ENCODE measurements at places on chromosomes 4 and X.

DNA sequence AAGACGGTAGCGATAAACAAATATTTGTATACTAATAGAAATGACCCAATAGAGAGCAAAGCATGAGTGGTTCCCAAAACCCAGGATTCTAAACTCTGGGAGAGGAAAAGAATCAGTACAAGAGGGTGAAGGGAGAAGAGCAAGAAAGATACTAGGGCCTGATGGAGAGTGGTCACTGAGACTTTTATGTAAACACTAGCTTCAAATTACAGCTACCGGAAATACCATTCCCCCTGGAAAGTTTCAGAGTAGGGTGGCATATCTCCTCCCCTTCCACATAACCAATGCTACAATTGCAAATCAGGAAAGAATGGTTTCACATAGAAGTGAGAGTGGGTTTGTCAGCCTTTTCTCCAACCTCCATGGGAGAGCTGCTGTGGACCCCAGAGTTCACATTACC is 77.1 kb downstream of the EIF4E start:
- no peak for DNase-seq

- no peak for DNase-seq
Observed at GRCh38 chr4:89258506-89258905, 49.1 kb downstream of the GPRIN3 start.

DNA sequence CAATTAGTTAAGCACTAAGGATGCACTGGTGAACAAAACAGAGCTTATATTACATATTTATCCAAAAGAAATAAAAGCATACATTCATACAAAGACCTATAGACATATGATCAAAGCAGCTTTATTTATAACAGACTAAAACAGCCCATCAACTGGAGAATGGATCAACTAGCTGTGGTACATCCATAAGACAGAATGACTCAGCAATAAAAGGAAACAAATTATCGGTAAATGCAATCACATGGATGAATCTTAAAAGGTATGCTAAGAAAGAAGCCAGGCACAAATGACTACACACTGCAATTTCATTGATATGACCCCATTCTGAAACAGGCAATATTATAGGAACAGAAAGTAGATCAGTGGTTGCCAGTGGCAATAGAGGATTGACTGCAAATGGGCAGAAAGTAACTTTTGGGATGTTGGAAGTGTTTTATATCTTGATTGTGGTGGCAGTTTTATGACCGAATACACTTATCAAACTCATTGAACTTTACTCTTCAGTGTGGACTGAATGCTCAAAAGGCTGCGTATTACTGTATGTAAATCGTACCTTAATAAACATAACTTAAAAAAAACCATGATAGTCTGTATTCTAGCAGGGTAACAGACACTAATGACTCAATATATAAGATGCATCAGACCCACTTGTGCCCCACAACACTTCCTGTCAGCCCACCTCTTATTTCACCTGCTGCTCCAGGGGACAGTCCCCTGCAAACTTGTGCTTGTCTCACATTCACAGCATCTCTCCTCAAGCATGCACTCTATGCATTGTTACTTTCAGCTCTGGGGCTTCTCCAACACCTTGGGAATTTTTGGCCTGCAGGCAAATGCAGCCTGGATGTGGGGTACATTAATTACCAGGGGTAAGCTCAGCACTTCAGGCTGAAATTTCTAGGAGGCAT is 59.1 kb downstream of the MID1IP1 start:
- DNase-seq: no peak

DNA sequence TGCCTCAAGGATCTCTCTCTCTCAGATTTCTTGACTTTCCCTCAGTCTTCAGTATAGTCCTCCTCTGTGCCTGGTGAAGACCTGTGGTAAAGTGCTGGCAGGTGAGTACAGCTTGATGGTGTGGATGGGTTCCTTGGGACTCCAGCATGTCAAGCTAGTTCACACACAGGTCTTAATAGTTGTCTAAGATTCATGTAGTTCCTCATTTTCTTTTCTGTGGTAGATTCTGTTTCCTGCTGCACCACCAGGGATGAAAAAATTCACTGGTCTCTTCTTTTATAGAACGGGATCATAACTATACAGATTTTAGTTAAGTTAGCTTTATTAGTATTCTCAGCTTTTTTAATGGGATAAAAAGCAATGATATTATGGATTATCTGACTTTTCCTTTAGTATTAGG is 32.5 kb upstream of the PAQR3 start:
- DNase-seq: no peak

All from GM13976 (cell line).